Forelimb muscle (tissue), 1 donor: ENCODE measurements at places on chromosomes 2 and 18. TPM values are rescaled to one million over a fixed set of nuclear protein-coding genes. Genes with fewer than 3 reads are reported as not detected.
A peak's percentile ranks its signal among the peaks of the same experiment; 100 is the strongest.

DNA sequence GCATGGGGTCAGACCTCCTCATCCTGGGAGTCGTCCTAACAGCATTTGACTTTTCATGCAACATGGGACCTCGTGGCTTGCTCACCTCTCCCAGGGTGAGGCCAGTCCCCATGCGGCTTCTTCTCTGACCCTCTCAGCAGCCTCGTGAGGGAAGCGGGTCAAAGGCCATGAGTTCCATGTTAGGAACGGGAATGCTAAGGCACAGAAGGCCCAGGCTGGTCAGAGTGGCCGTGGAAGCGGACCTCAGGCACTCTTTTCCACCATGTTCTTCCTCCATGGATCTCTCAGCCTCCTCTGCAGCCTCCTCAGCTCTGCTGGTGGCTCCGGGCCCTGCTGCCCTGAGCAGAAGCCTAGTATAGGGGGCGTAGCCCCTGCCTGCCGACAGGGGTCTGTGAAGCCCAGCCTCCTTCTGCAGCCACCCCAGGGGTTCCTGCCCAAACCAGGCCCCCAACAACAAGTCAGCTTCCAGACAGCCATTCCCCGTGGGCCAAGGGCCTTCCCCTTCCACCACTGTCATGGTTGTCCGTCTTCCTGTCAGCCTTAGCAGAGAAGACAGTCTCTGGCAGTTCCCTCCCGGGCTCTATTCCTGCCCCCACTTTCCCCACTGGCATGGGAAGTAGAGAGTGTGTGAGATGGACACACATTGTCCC is 60.0 kb upstream of the OTOF start:
- no peak for DNase-seq

GRCh38 chr2:10172033-10172871 is 49.7 kb downstream of the RRM2 start:
- DNase-seq: no peak

- no peak for DNase-seq
These were observed 1.5 kb upstream of the MTCL1 start for GRCh38 chr18:8703781-8704301.

DNA sequence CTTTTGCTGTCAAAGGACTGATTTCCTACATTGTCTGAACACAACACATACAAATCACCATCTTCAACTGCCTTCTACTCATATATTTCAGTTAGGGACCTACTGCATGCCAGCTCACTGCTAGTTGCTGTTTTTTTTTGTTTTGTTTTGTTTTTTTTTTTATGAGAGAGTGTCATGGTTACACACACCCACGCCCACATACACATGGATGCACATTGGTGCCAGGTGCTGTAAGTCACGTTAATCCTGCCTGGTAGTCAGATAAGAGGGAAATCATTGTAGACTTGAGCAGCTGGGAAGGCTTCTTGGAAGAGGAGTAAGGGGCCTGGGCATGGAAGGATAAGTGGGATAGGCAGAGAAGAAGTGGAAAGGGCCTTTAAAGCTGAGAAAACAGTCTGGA is 209.9 kb downstream of the TDRD15 start:
- DNase-seq: no peak

GRCh38 chr2:129078548-129078947 is 759.9 kb upstream of the HS6ST1 start:
- no peak for DNase-seq

GRCh38 chr2:217858519-217859491 is 144.0 kb downstream of the TNS1 start:
- peak; percentile 95 for DNase-seq

DNA sequence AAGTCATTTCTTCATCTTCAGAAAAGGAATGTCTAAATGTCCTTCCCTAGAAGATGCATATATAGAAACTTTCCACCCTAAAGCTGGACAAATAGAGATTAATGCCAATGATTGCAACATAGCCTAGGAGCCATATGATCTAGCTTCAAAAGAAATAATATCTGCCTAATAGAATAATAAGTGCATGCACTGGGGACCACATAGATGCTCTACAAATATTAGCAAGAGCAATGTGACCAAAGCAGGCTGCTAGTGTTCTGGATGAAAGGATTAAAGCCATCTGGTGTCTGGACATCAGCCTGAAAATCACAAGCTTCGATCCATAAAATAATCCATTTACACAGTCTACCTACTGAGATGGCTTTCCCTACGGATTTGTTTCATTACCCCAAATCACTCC is 280.1 kb upstream of the KLHL14 start:
- DNase-seq: no peak

DNA sequence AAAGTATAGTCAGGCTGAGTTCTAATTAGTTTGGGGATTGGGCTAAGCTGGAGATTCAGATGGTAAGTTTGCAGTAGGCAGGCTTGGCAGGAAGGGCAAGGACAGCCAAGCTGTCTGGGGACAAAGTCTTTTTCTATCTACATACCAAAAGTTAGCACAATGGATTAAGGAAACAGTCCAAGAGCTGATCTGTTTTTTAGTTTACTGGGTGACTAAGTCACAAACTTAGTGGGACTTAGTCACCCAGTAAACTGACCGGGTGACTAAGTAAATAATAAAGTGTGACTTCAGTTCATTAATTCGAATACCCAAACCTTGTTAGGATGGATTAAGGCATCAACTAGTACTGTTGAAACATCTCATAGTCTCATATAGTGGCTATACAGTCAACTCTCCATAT is 1386.0 kb upstream of the CELF4 start:
- DNase-seq: no peak

DNA sequence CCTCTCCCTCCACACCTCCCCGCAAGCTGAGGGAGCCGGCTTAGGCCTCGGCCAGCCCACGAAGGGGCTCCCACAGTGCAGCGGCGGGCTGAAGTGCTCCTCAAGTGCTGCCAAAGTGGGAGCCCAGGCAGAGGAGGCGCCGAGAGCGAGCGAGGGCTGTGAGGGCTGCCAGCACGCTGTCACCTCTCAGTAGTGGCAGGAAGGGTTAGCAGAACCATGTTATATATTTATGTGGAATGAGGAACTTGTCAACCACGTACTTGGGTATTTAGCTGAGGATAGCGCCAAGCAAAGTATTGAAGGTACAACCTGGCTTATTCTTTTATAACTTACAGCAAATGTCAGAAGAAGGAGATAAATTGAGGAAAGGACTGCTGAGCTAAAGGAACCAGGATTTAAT is 144.1 kb upstream of the MGAT5 start:
- no peak for DNase-seq

GRCh38 chr2:173347305-173348168 is 7.1 kb upstream of the CDCA7 start:
- DNase-seq: no peak

- no peak for DNase-seq
These were observed 72.5 kb downstream of the COPS8 start for GRCh38 chr2:237158194-237158593.

- DNase-seq: no peak
These were observed 923 bp downstream of the PSMD1 start for GRCh38 chr2:231057590-231057989.

GRCh38 chr2:54601339-54601738 is 122.1 kb upstream of the EML6 start:
- DNase-seq: no peak

GRCh38 chr2:128016620-128017019 is 11.2 kb downstream of the SAP130 start:
- no peak for DNase-seq

- DNase-seq: no peak
These were observed 75.9 kb upstream of the TMEM18 start for GRCh38 chr2:753123-753522.

- DNase-seq: no peak
These were observed 16.1 kb upstream of the OTOS start for GRCh38 chr2:240156435-240157146.

DNA sequence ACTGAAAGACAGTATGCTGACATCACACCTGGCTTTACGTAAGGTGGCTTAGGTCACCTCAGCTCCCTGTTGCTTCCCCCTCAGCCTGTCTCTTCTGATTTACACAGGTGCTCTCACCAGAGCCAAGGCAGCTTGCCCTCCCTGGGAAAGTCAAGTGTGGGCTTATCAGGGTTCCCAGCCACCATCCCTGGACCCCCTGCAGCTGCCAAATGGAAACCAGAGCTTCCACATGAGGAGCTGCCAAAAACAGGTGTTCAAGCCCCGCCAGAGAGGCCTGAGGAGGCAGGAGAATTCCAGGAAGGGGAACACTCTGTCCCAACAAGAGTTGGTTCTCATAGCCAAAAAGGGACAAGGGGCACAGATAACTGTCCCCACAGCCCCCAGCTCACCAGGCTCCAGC is 266.7 kb downstream of the ATAD2B start:
- no peak for DNase-seq

DNA sequence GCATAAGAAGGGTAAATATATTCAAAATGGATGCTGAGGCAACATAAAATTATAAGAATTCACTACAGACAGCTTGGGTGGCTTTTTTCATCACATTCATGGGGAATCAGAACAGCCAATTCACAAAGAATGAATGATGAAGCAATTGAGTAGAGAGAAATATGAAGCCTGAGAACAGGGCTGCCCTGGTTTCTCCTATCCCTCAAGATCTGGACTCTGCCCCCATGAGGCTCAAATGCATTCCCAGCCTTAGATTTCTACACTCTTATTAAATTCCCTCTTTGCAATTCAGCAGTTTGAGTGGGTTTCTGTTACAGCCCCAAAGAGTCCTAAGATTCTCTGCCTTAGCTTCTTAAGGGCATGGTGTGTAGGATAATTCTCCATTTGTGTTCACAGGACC is 172.5 kb downstream of the MAIP1 start:
- no peak for DNase-seq

DNA sequence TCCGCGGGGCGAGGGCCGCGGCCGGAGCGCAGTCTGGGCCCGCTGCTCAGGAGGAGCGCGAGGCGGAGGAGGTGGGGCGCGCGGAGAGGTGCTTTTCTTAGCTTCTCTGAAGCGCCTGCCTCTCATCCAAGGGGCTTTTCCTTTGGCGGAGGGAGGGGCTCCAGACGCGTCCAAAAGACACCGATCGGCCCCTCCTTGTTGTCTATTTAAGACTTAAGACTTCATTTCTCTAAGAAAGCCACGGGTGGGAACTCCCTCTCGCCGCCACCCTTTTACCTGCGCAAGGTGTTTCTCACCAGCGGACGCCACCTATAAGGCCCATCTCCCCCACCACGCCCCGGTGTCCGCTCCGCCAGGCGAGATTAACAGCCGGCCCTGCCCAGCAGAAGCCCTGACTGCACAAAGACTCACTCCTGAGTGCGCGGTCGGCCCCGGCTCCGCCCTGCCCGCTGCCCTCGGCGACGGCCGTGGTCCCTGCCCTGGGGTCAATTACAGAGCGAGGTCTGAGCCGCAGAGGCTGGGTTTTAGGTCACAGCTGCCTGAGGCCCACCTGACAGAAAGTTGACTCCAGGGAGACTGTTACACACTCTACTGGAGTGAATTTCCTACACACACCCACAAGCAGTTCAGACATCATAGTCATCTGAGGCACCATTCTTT is at the start of gene DSC2:
Gene DSC2, minus strand, starts transcription at position 397 of the 660 bp plus-strand sequence. CDS start 450 bp downstream, outside the sequence.
- DNase-seq: no peak

- no peak for DNase-seq
These were observed 51.9 kb upstream of the FANCL start for GRCh38 chr2:58293056-58293455.

Gene UBR3
- polyA plus RNA-seq: 48.9 TPM

Gene ZBTB7C
- 4.0 TPM for polyA plus RNA-seq

Gene AOX1
- polyA plus RNA-seq: 0.67 TPM

Gene MBD5
- 19.2 TPM for polyA plus RNA-seq

Gene KHK
- 1.9 TPM for polyA plus RNA-seq

Gene UGT1A10
- not detected for polyA plus RNA-seq
